NCI-H460 (cell line): ENCODE measurements at places on chromosomes 11 and 22.

DNA sequence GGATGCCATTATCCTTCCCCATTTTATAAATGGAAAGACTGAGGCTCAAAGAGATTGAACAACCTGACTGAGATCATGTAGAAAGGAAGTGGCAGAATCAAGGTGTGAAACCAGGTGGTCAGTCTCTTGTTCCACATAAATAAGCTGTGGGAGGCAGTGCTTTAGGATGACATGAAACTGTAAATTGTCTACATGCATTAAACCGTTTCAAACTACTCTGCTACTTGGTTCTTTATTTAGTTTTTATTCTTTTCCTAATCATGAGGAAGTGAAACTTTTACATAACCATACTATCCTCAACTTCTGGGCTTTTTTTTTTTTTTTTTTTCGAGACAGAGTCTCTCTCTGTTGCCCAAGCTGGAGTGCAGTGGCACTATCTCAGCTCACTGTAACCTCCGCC, 34.9 kb downstream of the CADM1 start:
- no peak for DNase-seq

GRCh38 chr11:61057615-61058014, 44.7 kb upstream of the CD5 start:
- no peak for DNase-seq

DNA sequence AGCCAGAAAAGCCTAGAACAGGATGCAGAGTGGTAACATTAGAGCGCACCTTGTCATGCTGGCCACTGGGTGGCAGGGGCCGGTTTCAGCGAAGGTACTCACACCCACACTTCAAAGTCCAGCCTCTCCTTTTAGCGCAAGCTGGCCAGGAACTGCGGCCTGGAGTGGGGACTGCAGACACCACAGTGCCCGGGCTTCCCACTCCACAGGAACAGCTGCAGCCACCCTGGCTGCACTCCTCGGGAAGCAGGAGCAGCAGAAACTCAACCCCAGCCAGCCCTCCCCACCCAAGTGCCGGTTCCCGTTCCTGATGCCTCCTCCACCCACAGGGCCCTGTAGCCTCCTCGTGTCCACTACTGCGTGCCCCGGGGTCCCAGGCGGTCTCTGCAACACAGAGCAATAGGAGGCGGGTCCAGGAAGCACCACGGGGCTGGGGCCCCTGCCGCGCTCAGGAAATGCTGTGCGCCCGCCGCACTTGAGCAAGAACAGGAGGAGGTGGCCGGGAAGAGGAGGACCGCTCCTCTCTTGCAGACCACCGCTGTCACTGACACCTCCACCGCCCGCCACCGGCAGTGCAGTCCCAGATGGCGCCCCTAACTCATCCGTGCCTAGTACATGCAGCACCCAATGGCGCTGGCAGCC, 2.2 kb downstream of the RFPL2 start:
- DNase-seq, result peak; percentile 36

DNA sequence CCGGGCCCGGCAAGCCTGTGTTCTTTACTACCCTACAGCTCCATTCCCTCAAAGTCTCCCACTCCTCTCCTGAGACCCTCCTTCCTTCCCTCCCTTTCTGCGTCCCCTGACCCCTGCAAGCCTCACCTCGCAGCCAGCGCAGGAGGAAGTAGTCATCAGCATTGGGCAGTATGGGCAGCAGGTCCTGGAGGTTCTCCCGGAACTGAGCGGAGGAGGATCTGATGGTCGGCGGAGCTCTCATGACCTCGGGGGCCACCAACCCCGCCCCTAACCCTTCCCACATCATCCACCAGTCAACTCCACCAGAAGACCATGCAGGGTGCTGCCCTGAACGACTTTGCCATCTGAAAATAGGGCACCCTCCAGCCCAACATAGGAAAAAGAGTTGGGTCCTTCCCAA, 1.9 kb downstream of the SEC14L4 start:
- DNase-seq, result no peak

DNA sequence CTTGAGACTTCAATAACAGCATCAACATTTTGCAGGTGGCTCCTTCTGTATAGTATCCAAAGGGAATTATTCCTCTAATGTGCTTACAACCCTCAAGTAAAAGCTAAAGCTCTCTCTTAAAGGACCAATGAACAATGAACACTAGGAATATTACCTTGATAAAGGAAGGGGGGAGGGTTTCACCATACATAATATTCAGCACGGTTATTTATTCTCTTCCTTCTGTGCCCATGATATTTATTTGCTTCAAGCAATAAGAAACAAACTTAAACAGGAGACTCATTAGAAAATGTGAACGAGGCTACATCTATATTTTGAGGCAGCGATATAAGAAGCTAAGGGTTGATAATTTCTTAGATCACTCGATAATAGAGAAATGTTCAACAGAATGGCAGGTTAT, 21.2 kb downstream of the BLID start:
- DNase-seq, result no peak

GRCh38 chr11:41020259-41020658, 439.2 kb downstream of the LRRC4C start:
- no peak for DNase-seq

- no peak for DNase-seq
Observed at GRCh38 chr22:30433227-30433626, 7.7 kb downstream of the MTFP1 start.

- no peak for DNase-seq
Observed at GRCh38 chr11:124762624-124763155, 600 bp upstream of the ESAM start.

GRCh38 chr11:57764972-57765371, 3.4 kb downstream of the CTNND1 start:
- DNase-seq, result no peak

GRCh38 chr22:24423519-24424000, 3.8 kb upstream of the ADORA2A start:
- DNase-seq, result peak; percentile 14

- no peak for DNase-seq
Observed at GRCh38 chr11:110186867-110187266, 93.7 kb downstream of the ZC3H12C start.

DNA sequence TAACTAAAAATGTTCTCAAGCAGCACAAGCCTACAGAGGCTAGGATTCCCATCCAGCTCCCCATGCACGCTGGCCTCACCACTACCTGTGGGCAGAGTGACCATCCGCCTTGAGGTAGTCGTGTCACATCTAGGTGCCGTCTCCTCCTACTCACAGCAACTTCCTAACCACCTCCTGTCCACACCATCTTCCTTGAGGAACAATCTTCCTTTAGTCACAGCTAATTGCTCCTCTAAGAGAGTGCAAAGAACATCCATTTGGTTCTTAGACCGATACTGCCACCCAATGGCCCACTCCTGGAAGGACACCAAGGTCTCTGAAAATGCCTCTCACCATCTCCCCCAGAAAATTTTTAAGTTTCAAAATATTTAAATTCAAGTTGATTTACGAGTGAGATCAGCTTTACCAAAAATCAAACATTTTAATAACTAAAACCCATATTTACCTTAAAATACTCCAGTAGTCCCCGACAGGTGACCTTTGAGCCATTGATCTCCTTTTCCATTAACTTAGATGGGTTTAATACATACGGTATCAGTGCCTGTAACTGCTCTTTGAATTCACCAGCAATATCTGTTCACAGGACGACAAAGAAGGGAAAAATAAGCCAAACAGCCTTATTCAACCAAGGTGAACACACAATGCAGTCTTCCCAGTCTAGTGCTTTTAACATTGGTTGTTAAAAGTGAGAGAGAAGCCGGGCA, 21.7 kb upstream of the PLAAT3 start:
- peak; percentile 33 for DNase-seq

GRCh38 chr11:70319396-70320076, 49.0 kb downstream of the PPFIA1 start:
- no peak for DNase-seq

DNA sequence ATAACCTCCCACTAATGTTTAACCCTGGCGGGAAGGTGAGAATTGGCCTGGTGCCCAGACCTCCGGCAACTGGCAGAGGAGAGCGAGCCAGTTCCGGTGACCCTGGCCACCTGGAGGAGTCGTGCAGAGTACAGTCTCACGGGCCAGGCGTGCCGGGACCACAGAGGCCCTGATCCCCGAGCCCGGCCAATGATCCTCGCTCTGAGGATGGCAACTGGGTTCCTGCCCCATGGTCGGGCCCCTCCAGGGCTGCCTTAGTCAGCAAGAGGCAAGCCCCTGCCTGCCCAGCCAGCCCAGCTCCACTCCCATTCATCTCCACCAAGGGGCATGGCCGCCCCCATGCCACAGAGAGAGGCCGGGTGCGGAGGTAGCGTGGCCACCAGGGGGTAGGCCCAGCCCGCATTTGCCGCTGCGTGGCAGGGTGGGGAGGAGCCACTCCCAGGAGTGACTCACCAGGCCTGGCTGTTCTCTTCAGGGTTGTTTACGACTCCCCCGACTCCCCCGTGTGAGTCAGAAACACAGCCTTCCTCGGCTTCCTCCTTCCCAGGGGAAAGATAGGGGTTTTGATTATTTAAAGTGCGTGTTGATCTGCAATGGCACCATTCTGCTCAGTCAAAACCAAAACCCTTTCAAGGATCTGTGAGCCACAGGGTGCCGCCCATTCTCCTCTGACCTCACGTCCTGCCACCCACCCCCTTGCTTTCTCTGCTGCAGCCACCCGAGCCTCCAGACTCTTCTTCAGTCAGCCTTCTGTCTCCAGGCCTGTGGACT, at the start of gene SLC25A45:
Gene SLC25A45, minus strand, starts transcription at position 614 of the 771 bp plus-strand sequence. CDS start 695 bp downstream, outside the sequence.
- peak; percentile 93 for DNase-seq

- peak; percentile 21 for DNase-seq
Observed at GRCh38 chr22:20238536-20238900, 29.6 kb downstream of the RTN4R start.

DNA sequence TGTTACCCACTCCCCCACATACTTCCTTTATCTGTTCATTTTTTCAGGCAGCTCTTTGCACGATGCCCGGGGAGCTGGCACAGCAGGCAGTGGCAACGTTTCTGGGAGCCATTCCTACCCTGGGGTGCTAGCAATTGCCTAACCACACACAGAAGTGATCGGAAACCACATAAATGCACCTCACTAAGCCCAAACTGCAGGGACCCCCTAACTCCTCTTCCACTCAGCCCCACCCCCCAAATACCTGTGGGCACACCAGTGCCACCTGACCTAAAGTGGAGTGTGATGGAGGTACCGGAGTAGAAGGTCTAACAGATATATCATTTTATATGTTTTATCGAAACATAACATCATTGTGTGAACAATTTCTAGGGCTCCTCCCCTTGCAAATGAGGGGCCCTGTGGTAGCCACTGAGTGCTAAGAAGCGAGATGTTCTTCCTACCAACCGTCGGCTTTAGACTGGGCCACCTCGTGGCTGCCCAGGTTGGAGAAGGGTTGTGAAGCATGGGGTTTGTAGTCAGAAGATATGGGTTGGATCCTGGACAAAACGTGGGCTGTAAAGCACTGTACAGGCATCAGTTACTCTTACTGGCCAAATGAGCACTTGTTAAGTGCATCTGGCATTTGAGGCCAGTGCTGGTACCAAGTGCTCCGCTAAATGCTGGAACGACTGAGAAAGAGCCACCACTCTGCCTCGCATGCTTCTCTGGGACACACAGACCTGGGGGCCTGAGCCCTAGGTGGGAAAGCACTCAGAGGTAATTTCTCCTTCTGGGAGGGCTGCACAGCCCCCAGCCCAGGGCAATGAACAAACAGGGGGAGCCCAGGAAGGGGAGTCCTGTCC, 2.8 kb downstream of the MRGPRD start:
- DNase-seq, result no peak

DNA sequence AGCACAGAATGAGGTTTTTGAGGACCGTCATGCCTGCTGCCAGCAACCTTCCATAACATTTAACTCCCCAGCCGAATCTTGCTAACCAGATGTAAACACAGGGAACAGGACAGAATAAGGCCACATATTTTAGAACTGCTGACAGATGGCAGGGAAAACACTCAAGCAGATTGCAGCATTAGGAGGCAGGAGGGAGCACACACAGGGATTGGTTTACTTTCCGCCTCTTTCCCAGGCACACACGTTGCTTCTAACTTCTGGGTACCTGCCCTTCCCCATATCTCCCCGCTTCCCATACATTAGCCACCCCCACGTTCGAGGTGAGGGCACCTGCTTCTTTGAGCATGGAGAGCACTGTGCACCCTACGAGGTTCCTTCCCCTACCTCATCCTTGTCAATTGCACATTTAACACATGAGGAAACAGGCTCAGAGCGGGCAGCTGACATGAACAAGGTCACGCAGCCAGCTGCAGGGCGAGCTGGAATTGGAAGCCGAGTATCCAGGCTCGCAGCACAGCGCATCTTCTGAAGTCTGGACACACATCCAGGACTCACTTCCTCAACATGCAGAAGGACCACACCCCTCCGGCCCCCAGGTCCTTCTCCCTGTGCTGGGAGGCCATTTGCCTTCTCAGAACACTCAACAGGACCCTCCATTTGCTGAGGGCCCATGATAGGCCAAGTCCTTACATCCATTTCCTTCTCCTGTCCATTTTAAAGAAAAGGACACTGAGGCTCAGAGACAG, 18.7 kb downstream of the ASPHD2 start:
- no peak for DNase-seq

GRCh38 chr11:77771135-77771534, 49.4 kb downstream of the RSF1 start:
- no peak for DNase-seq

DNA sequence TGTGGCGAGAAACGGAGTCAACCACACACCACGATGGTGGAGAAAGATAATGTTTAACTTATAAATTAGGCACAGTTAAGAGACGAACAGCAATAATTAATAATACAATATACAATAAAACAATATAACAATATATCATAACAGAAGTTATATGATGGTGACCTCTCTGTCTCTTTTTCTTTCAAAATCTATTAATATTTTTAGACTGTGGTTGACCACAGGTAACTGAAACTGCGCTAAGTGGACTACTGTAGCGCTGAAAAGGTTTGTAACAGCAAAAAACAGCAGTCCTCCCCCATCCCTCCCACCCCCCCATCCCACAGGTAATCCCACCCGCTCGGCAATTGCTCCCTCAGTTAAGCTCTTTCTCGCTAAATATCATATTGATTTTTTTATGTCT, 3.6 kb upstream of the SSTR3 start:
- DNase-seq, result no peak

- DNase-seq, result no peak
Observed at GRCh38 chr22:27970596-27971220, 51.7 kb upstream of the PITPNB start.

DNA sequence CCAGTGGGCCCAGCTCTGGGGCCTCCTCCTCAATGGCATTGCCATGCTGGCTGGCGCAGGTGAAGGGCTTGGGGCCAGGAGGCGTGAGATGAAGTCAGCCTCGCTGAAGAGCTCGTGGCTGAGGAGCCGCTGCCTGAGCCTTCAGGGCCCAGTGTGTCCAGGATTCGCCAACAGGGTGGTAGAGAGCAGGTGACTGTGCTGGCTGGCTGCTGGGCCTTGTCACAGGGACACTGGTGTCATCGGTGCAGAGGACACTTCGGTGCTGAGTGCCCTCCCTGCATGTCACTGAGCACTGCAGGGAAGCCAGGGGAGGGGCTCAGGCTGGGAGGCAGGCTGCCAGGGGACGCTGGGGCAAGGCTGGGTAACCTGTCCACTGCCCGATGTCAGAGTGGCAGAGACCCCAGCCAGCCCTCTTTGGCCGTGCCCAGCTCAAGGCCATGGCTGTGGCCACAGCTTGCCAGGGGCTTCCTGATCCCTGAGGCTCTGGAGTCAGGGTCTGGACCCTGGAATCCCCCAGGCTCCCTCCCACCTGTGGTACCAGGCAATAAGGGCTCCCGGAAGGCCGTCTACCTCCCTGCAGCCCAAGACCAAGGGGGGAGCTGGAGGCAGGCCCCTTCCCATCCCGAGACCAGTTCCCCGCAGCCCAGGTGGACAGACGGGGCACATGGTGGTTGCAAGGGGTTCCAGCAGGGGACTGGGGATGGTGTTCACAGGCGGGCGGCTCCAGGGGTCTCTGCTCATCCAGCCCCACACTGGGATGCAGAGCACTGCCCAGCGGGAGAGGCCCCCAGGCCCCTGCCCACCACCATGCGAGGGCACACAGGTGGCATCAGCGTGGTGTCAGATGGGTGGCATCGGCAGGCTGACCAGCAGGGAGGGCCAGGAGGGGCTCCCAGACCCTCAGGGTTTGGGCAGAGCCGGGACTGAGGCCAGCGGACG, 63.9 kb downstream of the ARFGAP3 start:
- DNase-seq, result no peak
